Body of pancreas (tissue), 4 donors: ENCODE measurements at places on chromosomes 3 and 15.

GRCh38 chr3:143119974-143120715 is 574 bp downstream of the CHST2 start:
- no peak for DNase-seq

- no peak for DNase-seq
These were observed 13.3 kb upstream of the KIF23 start for GRCh38 chr15:69400850-69401249.

- DNase-seq: no peak
These were observed 200.6 kb downstream of the MYRIP start for GRCh38 chr3:40009991-40010390.

GRCh38 chr3:42262525-42262924 is 3.5 kb downstream of the CCK start:
- no peak for DNase-seq

DNA sequence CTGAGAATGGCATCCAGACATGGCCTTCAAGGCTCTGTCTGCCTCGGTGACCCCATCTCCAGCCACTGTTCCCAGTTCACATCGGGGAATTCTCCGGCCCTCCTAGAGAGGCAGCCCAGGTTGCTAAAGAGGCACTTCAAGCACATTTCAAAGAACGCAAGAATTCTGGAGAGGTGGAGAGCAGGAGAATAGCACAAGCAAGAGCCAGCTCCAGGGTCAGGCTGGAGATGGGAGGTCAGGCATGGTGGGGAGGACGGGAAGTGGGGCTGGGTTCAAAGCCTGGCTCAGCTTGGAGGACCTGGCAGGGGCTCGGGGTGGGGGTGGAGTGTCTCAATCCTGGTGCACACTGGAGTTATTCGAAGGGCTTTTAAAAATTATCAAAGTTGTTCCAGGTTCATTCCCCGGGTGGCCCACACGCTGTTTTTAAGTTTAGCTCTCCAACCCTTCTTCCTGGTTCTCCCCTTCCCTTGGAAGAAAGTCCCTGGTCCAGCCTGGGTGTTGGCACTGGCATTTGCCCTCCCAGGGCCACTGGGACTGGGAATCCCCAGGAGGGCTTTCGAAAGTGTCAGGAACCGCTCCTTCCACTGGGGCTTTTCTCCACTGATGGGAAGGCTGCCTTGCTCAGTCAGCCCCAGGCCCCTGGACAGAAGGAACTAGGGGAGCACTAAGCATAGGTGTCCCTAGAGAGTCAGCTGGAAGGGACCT is 35.8 kb downstream of the ZNF710 start:
- no peak for DNase-seq

DNA sequence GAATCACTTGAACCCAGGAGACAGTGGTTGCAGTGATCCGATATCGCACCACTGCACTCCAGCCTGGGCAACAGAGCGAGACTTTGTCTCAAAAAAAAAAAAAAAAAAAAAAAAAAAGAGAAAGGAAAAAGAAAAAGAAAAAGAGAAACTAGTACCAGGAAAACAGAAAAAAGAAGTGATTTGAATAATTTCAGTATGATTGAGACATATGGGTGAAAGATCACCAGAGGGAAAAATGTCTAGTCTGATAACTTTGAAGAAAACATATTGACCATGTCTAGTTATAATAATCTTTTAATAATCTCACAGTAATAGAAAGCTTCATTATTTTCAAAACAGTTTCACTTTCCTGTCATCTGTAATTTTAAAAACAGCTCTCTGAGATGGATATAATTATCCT is 16.4 kb downstream of the TGFBR2 start:
- no peak for DNase-seq

DNA sequence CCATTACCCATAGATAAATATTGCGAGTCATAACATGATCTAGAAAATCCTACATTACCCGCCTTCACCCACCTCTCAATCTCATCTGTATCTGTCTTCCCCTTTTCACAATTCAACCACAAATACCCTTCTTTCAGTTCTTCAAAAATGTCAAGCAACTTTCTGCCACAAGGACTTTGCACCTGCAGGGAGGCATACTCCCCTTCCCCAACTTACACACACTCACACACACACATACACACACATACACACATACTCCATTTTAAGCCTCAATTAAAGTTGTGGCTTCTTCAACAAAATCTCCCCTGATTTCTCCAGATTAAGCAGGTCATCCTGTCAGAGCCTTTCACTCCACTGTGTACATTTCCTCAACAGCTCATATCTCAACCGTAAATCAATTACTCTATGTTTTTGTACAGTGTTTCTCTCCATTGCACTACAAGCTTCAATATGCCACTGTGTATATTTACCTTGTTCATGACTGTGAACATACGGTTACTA is 33.1 kb upstream of the CCDC50 start:
- DNase-seq: no peak

DNA sequence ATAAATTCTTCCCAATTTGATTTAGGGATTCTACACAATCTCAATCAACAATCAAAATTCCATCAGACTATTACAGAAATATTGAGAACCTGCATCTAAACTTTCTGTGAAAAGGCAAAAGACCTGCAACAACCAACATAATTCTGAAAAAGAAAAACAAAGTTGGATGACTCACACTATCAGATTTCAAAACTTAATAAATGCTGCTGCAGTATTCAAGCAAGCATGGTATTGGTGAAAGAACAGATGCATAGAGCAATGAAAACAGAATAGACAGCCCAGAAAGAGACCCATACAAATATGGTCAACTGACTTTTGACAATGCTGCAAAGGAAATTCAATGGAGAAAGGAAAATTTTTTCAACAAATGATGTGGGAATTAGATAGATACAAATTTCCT is 477.1 kb upstream of the NR2F2 start:
- DNase-seq: no peak

GRCh38 chr3:141253326-141253725 is 21.7 kb downstream of the PXYLP1 start:
- no peak for DNase-seq

DNA sequence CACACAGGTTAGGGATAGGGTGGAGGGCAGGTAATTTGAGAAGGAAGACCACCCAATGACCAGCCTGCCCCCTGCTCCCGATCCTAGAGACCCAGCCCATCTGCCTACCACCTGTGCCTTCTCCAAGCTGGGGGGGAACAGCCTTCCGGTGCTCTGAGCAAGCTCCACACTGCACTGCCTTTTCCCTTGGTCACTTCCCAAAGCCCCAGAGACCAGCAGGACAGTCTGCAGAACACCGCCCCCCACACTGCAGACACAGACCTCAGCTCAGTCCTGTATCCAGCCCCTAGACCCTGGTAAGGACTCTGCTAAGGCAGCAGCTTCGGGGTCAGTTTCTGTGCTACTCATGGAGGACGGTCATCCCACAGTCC is 156.9 kb downstream of the MEGF11 start:
- DNase-seq: no peak

DNA sequence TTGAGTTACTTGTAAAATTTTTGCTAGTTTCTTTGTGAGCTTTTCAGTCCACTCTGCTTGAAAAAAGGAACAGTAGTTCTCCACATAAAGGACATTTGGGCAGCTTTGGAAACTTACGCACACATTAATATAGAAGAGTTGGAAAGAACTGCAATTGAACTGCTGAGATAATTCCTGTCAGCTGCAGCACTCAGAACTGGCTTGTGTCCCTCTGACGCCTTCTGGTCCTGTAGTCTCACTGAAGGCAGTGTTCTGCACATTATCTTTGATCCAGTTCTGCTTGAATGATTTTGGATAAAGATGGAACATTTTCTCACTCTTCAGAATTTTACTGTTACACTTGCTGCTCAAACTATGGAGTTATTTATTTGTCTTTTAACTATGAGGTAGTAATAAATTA is 901.9 kb downstream of the OTOL1 start:
- no peak for DNase-seq

- no peak for DNase-seq
These were observed 820 bp upstream of the HMCES start for GRCh38 chr3:129277829-129278271.

- no peak for DNase-seq
These were observed 101.9 kb upstream of the TMC3 start for GRCh38 chr15:81475926-81476325.

- DNase-seq: no peak
These were observed 354.1 kb downstream of the SHQ1 start for GRCh38 chr3:72494130-72494529.

GRCh38 chr15:66646308-66646707 is 55.7 kb upstream of the SMAD6 start:
- no peak for DNase-seq

- DNase-seq: no peak
These were observed 4.6 kb downstream of the EPM2AIP1 start for GRCh38 chr3:36988356-36988755.

DNA sequence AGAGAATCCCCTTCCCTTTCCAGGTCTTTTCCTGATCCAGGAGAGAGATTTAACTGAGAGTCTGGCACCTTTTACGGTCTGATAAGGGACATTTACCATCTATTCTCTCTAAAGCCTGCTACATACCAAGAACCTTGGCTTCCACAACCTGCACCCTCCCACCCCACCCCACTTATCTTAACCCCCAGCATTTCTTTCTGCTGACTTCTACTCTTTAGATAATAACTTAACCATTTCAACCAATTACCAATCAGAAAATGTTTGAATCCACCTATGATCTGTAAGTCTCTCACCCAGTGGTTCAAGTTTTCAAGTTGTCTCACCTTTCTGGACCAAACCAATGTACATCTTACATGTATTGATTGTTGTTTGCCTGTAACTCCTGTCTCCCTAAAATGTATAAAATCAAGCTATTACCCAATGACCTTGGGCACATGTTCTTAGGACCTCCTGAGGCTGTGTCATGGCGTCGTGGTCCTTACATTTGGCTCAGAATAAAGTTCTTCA is 74.0 kb downstream of the MCF2L2 start:
- DNase-seq: no peak

GRCh38 chr15:41183581-41183980 is 47.0 kb downstream of the EXD1 start:
- DNase-seq: no peak

DNA sequence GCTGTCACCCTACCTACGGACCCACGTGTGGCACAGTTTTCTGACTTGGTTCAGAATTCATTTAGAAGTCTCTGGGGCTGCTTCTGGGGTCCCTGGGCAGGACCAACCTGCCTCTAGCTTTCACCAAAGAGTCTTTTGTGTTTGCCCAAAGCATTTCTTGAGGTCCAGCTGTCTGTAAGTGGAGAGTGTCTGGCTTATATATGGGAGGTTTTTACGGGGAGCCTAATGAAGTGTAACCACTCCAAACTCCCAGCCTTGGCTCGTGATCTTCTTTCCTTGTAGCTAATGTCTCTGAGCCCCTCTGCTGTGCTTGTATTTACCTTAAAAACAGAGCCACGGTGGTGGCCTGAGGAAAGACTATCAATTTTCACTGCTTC is 109.0 kb upstream of the CTDSPL start:
- DNase-seq: no peak

DNA sequence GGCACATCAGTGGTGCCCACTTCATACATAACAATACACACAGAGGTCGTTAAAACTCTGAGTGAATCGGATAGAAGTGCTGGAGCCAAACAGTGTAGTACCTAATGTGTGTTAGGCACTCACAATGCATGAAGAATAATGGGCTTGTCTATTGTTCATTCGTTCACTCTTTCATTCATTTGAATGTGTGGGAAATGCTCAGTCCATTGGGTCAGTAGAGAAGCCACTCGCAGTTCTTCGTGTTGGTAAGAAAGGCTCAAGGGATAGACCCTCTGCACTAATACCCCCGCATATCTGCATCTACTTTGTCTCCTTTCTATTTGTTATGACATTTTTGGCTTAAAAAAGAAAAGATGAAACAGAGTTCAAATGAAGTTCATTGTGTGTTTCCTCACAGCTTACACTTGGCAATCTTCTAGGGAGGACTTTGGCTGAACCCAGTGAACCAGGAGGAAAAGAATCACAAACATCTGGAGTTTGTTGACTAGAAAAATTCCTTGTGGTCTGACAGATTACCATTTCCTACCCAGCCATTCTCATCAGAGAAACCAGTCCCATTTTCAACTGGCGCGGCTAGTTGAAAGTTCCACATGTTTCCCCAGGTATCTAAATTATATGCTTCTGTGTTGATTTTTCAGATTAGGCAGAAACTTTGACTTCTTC is 32.8 kb upstream of the MFSD1 start:
- peak; percentile 28 for DNase-seq

DNA sequence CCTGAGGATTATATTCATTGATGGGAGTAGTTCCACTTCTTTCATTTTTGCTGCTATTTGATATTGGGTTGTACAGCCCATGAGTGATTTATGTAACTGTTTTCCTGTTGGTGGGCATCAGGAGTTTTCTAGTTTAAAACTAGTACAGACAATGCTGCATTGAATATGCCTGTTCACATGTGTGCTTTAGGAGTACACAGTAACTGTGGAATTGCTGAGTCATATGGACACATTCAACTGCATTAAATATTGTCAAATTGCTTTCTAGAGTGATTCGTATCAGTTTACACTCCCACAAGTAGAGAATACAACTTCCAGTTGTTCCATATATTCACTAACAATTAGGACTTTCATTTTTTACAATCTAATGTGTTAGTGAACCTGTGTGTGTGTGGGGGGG is 59.8 kb upstream of the THSD4 start:
- no peak for DNase-seq

DNA sequence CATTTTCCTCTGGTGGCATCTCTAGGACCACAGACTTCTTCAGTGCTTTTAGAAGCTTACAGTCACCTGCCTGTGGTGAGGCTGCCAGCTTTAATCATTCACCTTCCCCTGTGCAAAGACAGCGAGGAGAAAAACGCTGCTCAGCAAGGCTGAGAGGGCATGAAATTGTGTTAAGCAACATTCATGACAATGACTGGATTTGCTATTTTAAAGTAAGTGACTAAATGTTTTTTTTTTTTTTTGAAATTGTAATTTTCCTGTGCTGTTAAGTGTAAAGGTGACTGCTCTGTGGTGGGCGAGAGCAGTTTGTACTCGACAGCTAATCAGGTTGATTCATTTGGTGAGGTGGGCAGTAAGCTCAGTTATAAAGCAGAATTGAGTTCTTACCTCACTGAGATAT is 240.4 kb downstream of the NSUN3 start:
- DNase-seq: no peak

DNA sequence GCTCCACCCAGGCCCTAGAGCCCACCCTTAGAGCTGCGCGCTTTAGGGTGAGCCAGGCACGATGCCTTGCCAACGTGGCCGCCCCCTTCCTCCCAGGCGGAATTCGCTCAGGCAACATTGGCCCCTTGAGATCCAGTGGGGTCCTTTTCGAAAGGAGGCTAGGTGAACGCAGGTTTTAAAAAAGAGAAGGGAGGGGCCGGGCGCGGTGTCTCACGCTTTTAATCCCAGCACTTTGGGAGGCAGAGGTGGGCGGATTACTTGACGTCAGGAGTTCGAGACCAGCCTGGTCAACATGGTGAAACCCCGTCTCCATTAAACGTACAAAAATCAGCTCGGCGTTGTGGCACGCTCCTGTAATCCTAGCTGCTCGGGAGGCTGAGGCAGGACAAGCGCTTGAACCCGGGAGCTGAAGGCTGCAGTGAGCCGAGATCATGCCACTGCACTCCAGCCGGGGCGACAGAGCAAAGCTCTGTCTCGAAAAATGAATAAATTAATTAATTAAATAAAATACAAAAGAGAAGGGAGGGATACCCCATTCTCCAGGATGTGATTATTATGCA is 984 bp upstream of the RPP25 start:
- DNase-seq: no peak
